Left lung (tissue), 14 donors: ENCODE measurements at places on chromosomes 11 and 22. TPM values are rescaled to one million over a fixed set of nuclear protein-coding genes. Genes with fewer than 3 reads are reported as not detected.
A peak's percentile ranks its signal among the peaks of the same experiment; 100 is the strongest.

The CARD16 gene
- total RNA-seq = 56.3 TPM

The KLHL35 gene
- total RNA-seq = 2.1 TPM

The ANO1 gene
- total RNA-seq = 6.2 TPM

The SLC22A25 gene
- total RNA-seq = not detected

The OR8A1 gene
- not detected for total RNA-seq

DNA sequence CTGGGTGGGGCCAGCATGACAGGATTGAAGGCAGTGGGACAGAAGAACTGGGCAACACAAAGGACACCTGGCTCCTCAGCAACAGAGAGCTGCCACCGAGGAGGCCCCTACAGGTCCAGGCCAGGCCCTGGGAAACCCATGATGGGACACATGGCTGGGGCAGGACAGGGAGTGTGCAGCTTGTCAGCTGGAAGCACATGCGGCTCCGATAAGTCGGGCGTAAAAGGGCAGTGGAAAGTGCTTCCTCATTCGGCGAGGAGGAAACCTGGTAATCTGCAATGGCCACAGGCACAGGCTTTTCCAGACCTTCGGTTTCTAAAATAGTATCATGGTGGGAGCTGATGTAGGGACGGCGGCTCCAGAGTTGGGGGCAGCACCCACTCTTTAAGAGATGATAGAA, 16.5 kb downstream of the GNAZ start:
- no peaks in the 10 kb centered on the region for H3K4me1 ChIP-seq
- no peak overlapping the region for H3K27ac ChIP-seq
- DNase-seq = no peak
- no peaks in the 10 kb centered on the region for H3K27me3 ChIP-seq

DNA sequence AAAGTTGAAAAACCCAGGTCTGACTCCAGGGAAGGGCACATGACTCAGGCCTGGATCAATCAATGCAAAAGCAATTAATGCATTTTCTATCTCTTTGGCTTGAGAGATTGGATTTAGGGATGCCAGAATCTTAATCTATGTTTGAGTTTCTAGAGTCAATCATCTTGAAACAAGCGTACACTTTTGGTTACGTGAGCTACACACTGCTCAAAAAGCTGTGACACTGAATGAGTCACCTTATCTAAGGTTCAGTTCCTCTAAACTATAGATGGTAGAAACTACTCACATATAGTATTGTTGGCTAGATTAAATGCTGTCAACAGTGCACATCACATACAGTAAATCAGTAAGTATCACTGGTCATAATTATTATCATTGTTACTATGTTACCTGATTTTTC, 24.2 kb downstream of the MRE11 start:
- H3K36me3 ChIP-seq = no peaks in the 10 kb centered on the region
- H3K27me3 ChIP-seq = no peaks in the 10 kb centered on the region
- DNase-seq = no peak
- H3K4me1 ChIP-seq = peaks cover 5% of the 10 kb centered on the region
- no peak overlapping the region for H3K27ac ChIP-seq

DNA sequence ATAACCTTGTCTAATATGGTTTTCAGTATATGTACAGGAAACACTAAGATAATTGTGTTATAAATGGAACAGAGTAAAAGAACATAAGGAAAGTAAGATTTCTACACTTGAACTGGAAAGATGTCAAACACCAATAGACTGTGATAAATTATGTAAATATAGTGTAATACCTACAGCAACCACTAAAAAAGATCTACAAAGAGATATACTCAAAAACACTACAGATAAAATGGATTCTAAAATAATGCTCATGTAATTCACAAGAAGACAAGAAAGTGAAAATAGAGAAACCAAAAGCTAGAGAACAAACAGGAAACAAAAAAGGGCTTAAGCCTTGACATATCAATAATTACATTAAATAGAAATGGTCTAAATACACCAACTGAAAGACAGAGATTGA, 30.9 kb downstream of the DEUP1 start:
- H3K27ac ChIP-seq = no peak overlapping the region
- H3K36me3 ChIP-seq = no peaks in the 10 kb centered on the region
- H3K4me3 ChIP-seq = no peak overlapping the region
- H3K27me3 ChIP-seq = no peaks in the 10 kb centered on the region
- DNase-seq = no peak

DNA sequence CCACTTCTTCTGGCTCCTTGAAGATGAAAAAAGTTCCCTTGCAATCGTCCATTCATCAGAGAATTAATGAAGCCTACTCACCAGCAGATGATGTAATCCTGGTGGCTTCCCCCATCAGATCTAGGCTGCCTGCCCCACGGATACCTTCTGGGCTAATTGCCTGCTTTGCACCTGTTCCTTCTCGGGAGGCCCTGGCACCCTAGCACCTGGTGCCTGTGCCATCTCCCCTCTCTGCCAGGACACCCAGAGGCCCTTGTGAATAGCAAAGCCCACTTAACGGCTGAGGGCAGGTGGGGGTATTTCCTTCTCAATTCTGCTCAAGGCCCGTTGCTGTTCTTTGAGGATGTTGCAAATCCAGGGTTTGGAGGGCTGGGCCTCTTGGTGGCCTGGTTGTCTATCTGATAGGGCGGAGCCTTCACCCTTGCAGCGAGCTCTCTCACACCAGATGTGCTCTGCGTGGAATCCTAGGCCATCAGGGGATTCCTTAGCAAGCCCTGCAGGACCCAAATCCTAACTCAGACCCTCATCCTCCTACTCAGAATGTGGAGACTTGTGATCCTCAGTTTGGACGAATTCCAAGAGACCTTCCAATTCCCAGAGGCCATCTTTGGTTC, at the start of gene LMO2:
LMO2 (minus strand) TSS at position 363 of the 614 bp plus-strand sequence. CDS start 22,360 bp downstream, outside the sequence.
- H3K4me3 ChIP-seq = peak within 1 kb of the TSS; percentile 7
- H3K27me3 ChIP-seq = no peaks in the 10 kb centered on the region
- no peak within 1 kb of the TSS for H3K27ac ChIP-seq
- H3K36me3 ChIP-seq = no peaks in the 10 kb centered on the region
- DNase-seq = no peak
- peaks cover 61% of the 10 kb centered on the region for H3K4me1 ChIP-seq

DNA sequence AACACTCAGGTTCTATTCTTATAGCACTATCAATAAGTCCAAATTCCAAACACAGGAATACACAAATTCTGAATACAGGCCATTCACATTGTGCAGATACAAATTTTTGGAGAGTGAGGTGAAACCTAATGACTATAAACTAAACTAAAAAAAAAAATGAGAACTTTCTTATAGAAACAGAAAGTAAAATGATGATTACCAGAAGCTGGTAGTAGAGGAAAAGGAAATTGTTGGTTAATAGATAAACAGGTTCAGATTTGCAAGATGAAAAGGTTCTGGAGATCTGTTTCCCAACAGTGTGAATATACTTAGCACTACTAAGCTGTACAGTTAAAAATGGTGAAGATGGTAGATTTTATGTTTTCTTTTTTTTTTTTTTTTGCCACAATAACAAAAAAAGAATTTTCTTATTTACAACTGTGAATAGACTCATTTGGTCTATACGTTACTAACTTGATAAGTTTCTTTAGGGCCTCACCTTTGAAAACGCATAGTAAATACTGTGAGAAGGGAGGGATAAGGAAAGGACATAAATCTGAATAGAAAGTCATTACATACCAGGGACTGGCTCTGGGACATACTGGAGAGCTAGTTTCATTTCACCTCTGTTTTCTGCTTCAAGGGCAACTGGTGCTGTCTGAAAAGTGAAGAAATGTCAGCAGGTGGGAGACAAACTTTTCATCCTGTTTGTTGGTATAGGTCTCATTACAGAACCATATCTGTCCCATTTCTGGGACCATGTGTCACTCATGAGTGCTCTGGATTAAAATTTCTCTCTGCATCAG, 14.2 kb upstream of the CCDC89 start:
- no peak for DNase-seq
- H3K36me3 ChIP-seq = no peaks in the 10 kb centered on the region
- H3K27ac ChIP-seq = no peak overlapping the region
- H3K4me3 ChIP-seq = no peak overlapping the region
- H3K4me1 ChIP-seq = peaks cover 7% of the 10 kb centered on the region

GRCh38 chr11:132921597-132921996, 610.7 kb downstream of the OPCML start:
- no peak overlapping the region for H3K27ac ChIP-seq
- no peak for DNase-seq
- no peak overlapping the region for H3K4me3 ChIP-seq

DNA sequence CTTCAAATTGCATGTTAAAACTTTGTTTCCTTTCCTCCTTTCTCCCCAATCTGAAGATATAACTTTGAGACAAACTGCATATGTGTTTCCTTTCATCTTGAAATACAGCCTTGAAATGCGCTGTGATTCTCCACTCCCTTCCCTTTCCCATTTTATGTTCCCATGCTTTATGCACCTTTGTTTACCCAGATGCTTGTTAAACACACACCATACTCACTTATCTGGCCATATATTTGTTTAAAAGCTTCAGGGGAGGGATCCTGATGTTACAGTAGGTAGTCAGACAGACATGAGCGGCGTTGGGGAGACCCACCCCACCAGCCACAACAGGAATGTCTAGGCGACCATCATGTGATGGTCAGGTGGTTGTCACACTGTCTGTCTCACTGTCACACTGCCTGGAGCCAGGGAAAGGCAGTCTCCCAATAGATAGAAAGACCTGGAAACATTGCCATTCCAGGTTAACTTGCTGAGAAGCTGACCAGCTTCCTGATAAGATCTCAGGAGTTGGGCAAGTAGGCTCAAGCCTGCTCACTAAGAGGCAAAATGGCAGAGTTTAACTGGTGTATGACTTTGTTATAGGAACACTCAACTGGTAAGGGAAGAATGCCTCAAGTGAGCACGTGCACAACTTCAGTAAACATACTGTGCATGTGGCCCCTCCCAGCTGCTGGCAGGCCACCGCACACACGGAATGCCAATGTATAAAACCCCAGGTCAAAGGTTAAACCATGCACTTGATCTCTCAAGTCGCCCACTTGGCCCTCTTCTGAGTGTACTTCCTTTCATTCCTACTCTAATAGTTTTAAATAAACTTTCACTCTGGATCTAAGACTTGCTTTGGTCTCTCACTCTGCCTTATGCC, 23.5 kb upstream of the MSANTD2 start:
- no peak overlapping the region for H3K4me3 ChIP-seq
- no peaks in the 10 kb centered on the region for H3K36me3 ChIP-seq
- H3K4me1 ChIP-seq = no peaks in the 10 kb centered on the region
- peaks cover 3% of the 10 kb centered on the region for H3K27me3 ChIP-seq
- H3K27ac ChIP-seq = peak overlapping the region; percentile 67

GRCh38 chr22:42990131-42990838, 24.7 kb downstream of the PACSIN2 start:
- no peak for DNase-seq
- no peaks in the 10 kb centered on the region for H3K36me3 ChIP-seq
- H3K27me3 ChIP-seq = no peaks in the 10 kb centered on the region
- H3K4me1 ChIP-seq = peaks cover 71% of the 10 kb centered on the region

- no peak for DNase-seq
- no peaks in the 10 kb centered on the region for H3K36me3 ChIP-seq
- H3K27ac ChIP-seq = no peak overlapping the region
- H3K27me3 ChIP-seq = no peaks in the 10 kb centered on the region
Observed at GRCh38 chr11:35934981-35935380, 8.9 kb upstream of the LDLRAD3 start.

DNA sequence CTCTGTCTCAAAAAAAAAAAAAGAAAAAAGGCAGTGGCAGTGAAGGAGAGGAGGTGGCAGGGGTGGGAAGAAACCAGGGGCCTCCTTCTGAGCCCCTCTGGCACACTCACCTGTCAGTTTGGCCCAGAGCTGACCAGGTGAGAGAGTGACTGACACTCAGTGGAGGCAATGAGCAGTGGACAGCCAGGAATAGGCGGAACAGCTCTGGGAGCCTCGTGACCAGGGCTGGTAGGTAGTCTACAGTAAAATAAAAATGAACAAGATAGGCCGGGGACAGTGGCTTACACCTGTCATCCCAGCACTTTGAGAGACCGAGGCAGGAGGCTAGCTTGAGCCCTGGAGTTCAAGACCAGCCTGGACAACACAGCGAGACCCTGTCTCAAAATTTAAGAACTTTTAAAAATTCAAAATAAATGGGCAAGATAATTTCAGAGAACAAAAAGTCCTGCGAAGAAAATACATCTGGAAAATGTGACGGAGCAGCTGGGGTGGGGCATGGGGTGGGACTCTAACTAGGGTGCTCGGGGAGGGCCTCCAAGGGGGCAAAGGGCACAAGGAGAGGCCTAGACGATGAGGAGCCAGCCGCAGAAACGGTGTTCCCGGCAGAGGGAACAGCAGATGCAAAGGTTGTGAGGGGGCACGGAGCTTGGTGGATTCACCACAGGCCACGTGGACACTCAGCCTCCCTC, 3.8 kb upstream of the PDXP start:
- no peaks in the 10 kb centered on the region for H3K27me3 ChIP-seq
- no peak overlapping the region for H3K4me3 ChIP-seq
- no peak for DNase-seq
- peaks cover 53% of the 10 kb centered on the region for H3K36me3 ChIP-seq
